Endothelial cell (in vitro differentiated cells): ENCODE measurements at places on chromosomes 7 and 10.
A peak's percentile ranks its signal among the peaks of the same experiment; 100 is the strongest.

DNA sequence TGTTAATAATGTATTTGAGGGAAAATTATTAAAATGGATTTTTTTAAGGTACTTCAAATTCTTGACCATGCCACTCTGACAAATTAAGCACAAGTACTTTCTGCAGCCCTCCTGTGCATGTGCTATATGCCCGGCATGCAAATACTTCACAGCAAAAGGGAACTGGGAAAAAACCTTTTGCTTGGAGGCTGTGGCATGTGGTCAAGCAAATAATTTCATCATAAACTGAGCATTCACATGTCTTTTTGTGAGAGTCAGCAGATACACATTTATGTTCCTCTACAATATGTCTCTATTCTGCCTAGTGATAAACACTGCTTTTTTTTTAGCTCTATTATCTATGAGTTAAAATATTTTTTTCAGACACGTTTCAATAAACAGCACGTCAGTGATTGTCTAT, 53.7 kb upstream of the SEMA3A start:
- no peak for DNase-seq

GRCh38 chr10:32386623-32387260, 39.8 kb upstream of the EPC1 start:
- DNase-seq, result no peak

DNA sequence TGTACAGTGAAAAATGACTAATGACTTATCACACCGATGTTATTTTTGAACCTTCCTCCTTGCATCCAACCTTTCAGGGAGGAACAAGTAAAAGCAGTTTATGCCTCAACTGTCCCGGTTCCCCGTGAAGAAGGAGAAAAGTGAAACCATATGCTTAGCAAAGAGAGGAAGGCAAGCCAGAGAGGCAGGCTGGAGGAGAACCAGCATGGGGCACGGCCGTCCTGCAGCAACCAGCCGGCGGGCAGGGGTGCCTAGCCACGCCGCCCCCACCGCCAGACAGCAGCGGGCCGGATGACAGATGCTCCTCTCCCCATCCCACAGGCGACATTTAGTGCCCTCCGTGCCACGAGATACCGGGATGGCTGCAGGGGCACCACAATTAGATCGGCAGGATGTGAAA, 421.4 kb upstream of the MGMT start:
- DNase-seq, result no peak

DNA sequence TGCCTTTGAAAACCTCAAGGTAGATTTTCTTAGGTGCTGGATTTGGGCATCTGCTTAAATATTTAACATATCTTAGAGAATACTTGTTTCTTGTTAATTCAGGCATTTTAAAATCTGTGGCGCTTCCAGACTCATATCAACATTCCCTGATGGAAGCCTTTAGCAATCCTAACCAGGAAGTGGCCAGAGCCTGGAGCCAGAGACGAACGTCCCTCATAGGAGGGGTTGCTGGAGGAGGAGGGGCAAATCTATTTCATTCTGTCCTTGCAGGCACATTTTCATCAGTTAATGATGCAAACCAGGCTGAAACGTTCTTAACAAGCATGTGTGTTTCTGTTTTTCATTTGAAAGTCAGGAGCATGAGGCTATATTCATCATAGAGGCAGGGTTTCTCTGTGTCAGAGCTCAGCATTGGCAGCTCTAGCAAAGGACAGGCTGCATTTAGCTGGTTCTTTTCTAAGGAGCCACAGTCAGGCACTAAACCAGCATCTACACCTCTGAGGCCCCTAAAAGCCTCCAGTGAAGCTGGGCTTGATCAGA, 17.8 kb upstream of the IFIT2 start:
- DNase-seq, result peak; percentile 11

DNA sequence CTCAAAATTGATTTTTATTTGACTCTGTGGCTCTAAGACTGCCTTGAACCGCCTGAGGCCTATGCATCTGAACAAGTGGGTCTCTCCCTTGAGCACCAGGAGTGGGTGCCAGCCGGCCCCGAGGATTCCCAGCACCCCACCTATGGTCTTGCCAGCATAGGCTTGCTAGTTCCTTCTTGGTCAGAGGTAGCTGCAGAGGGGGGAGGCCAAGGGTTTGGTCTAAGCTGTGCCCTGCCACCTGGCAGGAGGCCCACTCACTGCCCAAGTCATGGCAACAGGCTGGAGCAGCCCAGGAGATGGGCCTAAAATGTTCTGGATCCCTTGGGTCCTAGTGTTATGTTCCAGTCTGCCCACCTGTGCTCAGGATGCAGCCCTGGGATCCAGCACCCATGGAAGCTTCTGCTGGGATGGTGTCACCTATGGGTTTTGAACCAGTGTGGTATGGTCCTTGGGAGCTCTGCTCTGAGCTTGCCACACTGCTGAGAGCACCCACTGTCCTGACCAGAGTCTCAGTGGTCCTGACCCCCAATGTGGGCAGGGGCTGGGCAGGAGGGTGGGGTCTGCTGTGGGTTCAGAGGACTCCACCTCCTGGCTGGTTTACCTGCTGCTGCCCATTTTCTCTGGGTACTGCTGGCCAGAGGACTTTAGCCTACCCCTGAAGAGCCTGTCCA, 12.6 kb downstream of the YKT6 start:
- DNase-seq, result no peak

- no peak for DNase-seq
Observed at GRCh38 chr7:138833596-138833995, 35.6 kb upstream of the ATP6V0A4 start.

DNA sequence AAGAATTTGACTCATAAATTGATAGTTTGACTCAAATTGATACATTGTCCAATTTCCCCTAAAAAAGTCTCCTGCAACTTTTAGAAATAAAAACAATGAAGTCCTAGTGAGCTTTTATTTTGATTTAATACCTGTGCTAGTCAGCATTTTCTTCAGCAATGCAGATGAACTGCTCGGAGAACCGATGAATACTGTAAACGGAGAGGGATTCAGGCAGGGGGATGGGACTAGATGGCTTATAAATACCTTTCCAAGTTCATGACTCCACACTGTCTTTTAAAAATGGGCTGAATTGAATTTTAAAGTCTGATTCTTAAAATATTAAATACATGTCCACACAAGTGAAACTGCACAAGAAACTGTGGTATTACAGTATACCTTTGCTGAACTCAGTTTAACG, 12.7 kb downstream of the EEPD1 start:
- no peak for DNase-seq

GRCh38 chr7:40845943-40846342, 711.1 kb downstream of the SUGCT start:
- no peak for DNase-seq

- DNase-seq, result no peak
Observed at GRCh38 chr7:103687951-103688350, 241.9 kb upstream of the SLC26A5 start.

- no peak for DNase-seq
Observed at GRCh38 chr10:107340326-107340725, 175.8 kb upstream of the SORCS1 start.

DNA sequence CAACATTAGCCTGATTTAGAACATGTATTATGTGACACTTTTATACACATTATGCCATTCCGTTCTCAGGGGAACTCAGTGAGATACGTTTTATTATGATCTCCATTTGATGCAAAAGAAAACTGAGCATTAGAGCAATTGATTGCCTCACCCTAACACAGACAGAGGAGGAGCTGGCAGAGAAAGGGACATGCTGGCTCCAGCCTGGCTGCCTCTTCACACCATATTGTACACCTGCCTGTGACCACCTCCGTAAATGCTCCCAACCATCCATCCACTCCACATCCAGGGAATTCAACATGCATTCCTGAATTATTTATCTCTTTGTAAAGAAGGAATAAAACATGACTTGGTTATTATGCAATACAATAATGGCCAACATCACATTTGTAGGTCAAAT, 195.0 kb upstream of the STK17A start:
- DNase-seq, result no peak

- DNase-seq, result no peak
Observed at GRCh38 chr7:24346716-24347115, 62.7 kb downstream of the NPY start.

GRCh38 chr7:90931986-90932916, 332.0 kb upstream of the FZD1 start:
- DNase-seq, result no peak

GRCh38 chr10:24784923-24785322, 61.2 kb upstream of the ARHGAP21 start:
- no peak for DNase-seq

- no peak for DNase-seq
Observed at GRCh38 chr7:107090457-107090856, 46.0 kb downstream of the PRKAR2B start.

DNA sequence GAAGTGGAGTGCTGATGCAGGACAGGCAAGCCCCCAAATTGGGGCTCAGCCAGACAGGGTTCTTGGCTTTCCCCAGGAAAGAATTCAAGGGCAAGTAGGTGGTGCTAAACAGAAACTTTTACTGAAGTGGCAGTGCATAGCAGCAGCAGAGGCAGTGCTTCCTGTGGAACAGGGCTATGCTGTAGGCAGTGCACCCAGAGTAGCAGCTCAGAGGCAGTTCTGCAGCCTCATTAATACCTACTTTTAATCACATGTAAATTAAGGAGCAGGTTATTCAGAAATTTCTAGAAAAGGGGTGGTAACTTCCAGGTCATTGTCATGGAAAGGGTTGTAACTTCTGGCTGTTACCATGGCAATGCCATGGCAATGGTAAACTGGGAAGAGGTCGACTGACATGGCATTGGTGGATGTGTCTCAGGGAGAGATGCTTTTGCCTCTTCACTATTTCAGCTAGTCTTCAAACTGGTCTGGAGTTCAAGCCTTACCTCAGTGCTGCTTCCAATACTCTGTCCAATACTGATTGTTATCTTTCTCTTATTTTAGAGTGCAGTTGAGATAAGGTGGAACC, 29.2 kb downstream of the PRSS58 start:
- no peak for DNase-seq

GRCh38 chr10:97329766-97330165, 4.8 kb downstream of the FRAT2 start:
- DNase-seq, result no peak

DNA sequence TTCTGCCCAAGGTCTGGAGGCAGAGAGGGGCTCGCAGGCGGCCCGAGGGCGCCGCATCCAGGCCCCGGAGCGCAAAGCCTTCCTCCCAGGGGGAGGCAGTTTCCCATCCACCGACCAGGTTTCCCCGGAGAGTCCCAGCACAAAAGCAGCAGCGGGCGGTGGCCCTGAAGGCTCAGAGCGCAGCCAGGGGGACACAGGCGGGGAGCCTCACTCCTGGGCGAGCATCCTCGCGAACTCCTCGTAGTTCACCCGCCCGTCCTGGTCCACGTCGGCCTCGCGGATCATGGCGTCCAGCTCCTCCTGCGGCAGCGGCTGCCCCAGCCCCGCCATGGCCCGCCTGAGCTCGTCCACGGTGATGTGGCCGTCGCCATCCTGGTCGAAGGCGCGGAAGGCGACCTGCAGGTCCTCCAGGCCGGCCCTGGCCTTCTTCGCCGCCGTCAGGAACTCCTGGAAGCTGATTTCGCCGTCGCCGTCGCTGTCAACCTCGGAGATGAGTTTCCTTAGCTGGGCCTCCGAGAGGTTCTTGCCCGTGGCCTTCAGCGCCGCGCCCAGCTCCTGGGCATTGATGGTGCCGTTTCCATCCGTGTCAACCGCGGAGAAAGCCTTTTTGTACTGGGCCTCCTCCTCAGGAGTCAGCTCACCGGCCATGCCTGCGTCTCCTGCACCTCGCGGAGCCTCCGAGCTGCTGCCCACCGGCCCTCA, 428 bp downstream of the CALML5 start:
- DNase-seq, result no peak

- DNase-seq, result no peak
Observed at GRCh38 chr7:84069999-84070500, 124.5 kb downstream of the SEMA3A start.

DNA sequence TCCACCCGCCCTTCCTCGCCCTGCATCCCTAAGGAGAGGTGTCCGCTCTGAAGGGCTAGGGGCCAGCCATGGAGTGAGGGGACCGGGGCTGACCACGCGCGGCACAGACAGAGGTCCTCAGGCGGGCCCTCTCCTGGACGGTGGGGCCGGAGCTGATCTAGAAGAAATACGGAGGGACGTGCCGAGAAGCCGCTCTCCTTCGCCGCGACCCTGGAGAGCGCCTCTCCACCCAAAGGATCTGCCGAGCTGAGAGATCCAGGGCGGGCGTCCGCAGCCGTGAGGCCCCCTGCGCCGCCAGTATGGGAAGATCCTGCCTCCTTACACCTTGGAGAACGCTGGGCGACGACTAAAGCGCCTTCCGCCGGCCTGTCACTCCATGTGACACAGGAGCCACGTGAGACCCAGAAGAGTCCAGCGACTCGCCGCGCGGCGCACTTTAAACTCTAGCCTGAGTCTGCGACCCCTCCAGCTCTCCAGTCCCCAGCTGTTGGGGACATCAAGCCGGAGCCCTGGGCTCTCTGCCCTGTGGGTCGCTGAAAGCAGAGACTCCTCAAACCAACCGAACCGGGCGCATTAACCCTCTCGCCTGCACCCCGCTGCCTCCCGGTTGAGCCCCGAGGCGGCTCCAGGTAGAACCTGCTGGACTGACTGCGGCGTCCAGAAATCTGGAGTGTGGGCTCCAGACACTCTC, 1.5 kb upstream of the SFMBT2 start:
- peak; percentile 55 for DNase-seq

- no peak for DNase-seq
Observed at GRCh38 chr7:94397722-94398121, 3.0 kb downstream of the COL1A2 start.

GRCh38 chr10:62850646-62851045, 34.5 kb upstream of the EGR2 start:
- DNase-seq, result no peak

DNA sequence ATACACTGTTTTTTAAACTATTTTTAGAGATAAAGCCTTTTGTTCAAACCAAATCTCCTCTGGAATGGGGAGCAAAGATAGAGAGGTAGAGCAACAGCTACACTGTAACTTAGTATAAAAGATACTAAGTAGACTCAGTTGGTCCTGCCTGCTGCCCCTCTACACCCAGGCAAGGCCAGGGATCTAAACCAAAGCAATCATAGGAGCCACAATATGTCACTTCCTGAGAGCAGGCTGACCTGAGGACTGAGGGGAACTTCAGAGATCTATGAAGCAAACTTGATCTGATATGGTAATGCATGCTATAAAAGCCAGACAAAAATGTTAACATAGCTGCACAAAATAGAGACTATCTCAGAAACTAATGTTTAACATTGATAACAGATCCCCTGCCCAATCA, 7.0 kb upstream of the TRDMT1 start:
- no peak for DNase-seq

GRCh38 chr10:14476641-14477407, 146.1 kb upstream of the FRMD4A start:
- DNase-seq, result no peak

DNA sequence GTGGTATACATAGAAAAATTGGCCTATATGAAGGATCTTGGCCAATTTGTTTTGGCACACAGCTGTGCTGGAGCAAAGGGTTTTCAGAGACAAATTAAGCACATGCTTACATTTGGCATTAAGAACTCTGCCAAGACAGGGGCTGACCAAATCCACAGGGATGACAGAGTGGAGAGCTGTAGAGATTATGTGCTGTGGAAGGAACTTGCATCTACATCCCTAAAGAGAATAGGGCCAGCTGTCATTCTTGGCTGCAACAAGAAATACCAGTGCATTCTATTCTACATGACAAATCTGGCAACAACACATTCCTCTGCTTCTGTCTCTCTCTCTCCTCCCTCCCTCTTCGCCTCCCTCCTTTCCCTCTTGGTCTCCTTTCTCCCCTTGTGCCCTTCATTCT, 75.6 kb downstream of the POM121L12 start:
- DNase-seq, result no peak
